Activated CD8-positive, alpha-beta T cell treated with anti-CD3 and anti-CD28 coated beads for 36 hours (primary cell): ENCODE measurements at places on chromosomes 11 and 22.

- no peak for DNase-seq
Measured at GRCh38 chr22:32509045-32509444, 34.4 kb downstream of the FBXO7 start.

DNA sequence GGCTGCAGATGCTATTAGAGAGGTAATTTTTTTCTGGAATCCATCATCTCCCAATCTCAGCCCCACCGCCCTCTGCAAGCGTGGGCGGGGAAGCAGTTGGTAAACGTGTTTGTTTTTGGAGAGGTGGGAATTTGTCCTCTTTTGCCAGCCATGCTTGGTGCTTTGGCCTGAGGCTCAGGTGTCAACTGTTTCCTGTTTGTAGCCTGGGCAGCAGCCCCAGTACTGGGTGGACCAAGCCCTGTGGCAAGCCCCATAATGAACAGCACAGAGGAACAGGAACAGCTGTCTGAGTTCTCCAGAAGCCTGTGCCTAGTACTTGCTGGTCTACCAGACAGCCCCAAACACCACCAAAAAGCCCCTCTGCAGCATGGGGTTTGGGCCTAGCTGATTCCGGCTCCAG is 39.6 kb downstream of the POU2F3 start:
- no peak for DNase-seq

DNA sequence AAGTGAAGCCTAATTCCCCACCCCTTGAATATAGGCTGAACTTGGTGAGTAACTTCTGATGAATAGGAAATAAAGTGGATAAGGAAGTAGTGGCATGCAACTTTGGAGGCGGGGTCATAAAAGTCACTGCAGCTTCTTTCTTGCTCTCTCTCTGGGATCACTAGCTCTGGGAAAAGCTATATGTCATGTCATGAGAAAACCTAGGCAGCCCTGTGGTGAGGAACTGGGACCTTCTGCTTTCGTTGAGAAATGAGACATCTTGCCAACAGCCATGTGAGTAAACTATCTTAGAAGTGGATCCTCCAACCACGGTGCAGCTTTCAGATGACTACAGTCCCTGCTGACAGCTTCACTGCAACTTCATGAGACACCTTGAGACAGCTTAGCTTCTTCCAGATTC is 15.7 kb downstream of the ZNF214 start:
- DNase-seq = no peak

DNA sequence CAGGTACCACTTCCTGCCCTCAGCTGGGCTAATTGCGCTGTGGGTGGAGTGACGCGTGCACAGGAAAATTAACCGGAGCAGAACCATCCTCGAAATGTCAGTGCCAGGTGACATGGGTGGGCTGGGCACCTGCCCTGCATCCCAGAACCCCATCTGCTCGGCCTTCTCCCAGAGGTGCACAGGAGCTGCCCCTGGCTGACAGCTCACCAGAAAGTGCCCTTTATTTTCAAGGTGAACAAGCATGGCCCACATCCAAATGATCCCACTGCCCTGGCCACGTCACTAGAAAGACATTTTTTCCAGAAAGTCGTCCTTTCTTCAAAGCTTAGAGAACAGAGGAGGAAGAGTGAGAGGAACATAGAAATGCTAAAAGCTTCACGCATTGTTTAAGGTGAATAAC is 4.1 kb upstream of the ELFN2 start:
- no peak for DNase-seq

DNA sequence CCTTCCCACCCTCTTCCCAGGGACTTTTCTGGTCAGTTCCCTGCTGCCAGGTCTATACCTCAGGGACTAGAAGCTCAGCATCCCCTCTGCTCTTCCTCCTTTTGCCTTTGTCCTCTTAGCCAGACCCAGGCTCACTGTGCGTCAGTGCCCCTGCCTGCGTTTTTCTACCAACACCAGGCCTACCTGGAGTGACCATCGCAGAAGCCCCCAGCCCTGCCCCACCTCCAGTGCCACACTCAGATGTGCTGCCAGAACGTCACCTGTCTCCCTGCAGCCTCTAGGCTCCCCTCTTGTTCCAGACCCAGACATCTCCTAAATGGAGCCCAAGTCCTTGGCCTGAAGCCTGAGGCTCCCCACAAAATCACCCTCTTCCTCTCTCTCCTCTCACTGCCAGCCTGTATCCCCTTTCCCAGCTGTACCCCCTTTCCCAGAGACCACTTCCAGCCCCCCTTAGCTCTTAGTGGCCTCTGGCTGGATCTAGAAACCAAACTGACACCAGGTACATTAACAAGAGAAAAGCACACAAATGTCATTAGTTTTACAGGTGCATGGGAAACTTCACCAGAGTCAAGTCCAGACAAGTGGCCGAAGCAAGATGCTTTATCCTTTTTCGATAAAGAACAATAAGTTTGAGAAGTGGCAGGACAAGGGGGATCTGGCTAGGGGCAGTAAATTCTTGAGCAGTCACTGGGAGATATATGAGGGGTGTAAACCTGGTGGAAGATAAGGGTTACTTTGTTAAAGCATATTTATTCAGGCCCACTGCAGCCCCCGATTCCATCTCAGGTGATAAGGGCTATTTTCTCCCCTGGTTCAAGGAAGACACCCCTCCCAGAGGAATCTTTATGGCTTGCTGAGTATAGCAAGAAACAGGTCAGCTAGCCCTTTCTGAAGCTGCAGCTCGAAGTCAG is 61.5 kb downstream of the BCR start:
- DNase-seq = no peak

DNA sequence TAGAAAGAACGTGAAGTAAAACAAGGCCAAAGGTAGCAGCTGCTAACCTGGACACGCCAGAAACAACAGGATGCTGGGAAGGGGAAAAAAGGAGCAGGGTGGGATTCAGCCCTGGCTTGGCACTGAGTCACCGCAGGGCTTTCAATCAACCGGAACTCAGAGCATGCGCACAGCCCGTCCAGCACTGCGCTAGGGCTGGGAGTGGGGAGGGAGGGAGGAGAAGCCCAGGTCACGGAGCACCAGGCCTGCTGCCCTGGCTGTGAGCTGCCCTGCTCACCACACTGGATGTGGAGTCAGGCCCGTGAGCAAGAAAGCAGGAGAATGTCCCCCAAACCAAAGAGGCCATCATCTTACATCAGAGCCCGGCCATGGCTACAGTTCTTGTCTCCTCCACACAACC is 51.5 kb downstream of the APOL1 start:
- DNase-seq = no peak

- DNase-seq = no peak
Measured at GRCh38 chr11:110199184-110199981, 97.0 kb downstream of the RDX start.

- no peak for DNase-seq
Measured at GRCh38 chr11:28983780-28984179, 875.6 kb downstream of the METTL15 start.

DNA sequence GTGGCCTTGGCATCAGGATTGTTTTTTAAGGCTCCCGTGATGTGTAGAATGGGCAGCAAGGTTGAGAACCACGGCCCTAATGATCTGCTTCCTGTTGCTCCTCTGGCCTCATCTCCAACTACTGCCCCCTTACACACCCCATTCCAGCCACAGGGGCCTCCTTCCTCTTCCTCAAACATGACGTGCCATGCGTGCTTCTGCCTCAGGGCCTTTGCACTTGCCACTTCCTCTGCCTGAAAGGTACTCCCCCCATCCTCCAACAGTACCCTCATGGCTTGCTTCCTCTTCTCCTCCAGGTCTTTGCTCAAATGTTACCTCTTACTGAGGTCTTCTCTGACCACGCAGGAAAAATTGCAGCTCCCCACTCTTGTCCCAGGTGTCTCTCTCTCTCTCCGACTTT is 93.9 kb upstream of the CSNK2A3 start:
- no peak for DNase-seq

DNA sequence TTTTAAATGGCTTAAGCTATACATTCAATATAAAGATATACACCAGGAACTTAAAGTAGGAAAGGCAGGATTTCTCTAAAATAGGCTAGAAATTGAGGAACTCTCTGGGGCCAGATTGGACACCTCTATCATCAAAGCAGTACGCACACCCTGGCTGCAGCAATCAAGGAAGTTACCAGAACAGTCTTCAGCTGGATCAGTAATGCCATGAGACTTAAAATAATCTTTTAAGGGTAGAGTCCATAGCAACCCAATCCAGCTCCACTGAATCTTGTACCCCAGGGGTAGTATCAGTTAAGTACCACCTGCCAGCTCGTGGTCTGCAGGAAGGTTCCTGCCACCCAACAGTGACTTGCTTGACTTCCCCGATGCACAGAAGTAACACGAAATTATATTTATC is 3.0 kb downstream of the RDX start:
- no peak for DNase-seq

GRCh38 chr22:22743128-22743760 is 98.8 kb downstream of the GGTLC2 start:
- no peak for DNase-seq

DNA sequence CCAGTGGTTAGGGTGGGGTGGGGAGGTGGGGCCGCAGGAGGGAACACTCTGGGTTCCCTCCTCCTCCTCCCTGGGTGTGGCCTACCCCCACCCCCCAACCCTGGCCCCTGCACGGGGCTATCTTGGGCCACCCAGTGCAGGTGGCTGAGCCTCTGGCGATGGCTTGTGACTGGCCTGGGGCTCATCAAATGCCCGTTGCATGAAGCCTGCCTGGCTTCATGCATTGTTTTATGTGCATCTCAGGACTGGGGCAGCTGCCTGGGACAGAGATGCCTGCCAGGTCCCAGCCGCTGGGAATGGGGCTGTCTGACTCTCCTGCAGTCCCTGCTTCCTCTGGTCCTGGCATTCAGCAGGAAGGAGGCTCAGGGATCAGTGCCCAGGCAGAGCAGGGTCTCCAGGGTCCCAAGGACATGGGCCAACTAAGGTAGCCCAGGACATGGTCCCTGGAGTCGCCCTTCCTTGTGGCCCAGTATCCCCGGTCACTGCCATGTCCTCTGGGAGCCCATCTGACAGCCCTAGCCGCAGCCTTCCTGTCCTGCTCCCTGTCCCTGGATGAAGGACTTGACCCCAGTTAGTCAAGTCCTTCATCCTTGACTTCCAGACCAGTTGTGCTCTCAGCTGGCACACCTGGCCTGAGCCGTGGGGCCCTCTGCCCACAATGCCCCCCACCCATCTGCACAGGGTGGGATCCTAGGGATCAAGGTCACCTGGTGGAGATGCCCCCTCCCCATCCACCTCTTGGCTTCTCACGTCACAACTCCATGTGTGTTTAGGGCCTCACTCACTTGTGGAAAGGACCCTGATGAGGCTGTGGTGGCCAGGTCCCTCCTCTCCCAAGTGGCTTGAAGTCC is 112.1 kb upstream of the FGF3 start:
- DNase-seq = no peak

DNA sequence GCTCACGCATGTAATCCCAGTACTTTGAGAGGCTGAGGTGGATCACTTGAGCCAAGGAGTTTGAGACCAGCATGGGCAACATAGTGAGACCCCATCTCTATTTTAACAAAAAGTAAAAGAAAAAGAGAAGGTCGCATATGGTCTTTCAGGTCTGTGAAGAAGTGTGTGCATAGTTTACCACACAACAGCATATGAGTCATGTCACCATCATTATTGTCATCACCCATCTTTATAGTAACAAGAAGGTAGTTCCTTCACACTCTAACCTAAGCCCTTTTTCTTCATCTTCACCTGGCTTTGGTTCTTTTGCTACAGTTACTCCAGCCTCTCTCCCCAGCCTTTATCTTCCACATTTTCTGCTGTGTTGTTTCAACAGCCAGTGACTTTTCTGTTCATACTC is 39.2 kb downstream of the PACS1 start:
- DNase-seq = no peak
